ENCODE measurements at places on chromosomes 16 and 17. TPM values are rescaled to one million over a fixed set of nuclear protein-coding genes. Genes with fewer than 3 reads are reported as not detected.

GRCh38 chr16:82703871-82704768 lies 77.4 kb downstream of the CDH13 start:
- no peak for DNase-seq

DNA sequence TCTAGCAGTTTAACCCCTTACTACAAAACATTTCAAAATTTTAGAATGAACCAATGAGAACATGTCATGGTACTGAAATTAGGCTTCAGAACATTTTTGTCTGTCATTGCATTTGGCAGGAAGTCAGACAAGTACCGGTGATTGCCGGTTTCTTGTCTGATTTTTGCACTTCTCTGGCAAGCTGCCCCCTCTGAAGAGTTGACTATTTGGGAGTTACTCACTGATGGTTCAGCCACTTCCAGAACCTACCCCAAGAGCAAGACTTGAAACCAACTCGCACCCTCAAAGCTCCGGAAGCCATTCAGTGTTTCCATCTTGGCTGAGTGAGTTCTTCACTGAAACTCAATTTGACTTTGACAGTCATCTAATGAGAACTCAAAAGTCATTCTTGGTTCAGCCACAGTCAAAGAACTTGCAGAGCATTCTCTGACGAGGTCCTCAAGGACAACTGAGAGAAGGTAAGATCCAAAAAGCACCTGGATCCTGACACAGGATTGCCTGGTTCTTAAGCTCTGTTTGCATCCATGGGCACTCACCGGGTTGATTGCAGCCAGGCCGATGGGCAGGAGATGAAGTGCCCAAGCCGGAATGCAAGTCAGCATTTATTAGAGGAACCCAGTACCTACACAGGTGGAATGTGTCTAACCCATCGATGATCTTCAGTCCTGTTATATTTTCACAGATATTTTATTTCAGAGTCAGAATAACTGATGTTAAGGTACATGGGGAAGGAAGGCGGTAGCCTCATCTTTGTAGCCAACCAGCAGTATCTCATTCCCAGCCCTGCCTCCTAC lies 93.6 kb downstream of the USP22 start:
- no peak for DNase-seq

GRCh38 chr17:47987240-47987835 lies 16.4 kb downstream of the CDK5RAP3 start:
- no peak for DNase-seq

DNA sequence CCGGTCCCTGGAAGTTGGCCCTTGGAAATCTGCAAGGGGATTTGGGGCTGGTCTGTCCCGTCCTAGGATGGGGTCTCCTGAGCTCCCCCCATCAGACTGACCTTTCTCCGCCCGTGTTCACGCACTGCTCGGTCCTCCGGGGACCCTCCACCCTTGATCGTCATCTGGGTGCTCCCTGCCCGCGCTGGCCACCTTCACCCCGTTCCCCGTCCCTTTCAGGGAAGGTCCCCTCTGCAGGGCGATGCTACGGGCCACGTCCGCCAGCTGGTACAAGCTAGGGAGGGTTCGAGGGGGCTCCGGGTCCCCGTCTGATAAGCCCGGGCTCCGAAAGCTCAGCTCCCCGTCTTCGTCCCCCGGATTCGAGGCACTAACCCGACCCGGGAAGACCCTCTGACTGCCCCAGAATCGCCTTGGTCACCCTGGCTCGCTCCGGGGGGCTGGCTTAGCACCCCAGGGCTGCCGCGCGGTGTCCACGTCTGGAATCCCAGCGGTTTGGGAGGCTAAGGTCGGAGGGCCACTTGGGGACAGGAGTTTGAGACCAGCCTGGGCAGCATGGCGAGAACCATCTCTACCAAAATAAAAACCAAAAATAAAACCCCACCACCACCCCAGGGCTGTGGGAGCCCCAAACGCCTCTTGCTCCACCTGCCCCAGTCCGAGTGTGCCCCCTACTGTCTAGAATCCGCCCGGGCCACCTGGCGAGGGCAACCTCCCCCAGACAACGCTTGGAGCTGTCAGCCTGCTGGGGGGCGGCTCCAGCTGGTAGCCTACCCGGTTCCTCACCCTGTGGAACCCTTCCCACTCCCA lies 1.1 kb upstream of the SLC43A2 start:
- peak; percentile 24 for DNase-seq

DNA sequence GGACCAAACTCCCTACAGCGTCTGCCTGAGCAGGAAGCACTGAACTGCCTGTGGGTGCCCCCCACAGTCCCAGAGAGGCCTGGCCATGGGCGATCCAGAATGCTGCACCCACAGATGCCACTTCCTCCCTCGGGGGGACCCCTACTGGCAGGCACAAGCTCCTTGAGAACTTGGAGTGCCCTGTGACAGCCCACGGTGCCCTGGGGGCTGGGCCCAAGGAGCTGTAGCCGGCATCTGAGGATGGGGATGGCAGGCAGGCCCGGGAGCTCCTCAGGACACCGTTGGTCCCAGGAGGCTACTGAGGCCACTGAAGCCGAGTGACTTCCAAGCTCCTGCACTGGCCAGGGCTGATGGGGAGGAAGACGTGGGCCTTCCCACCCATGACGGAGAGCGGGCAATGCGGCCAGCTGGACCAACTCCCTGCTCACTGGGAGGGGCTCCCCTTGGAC lies 15.1 kb upstream of the RASD1 start:
- no peak for DNase-seq

Gene CASKIN1
- total RNA-seq, result 1.5 TPM

Gene GNAO1
- 0.17 TPM for total RNA-seq
